ENCODE measurements at places on chromosomes 3 and 15. TPM values are rescaled to one million over a fixed set of nuclear protein-coding genes. Genes with fewer than 3 reads are reported as not detected.

Gene SKOR1
- not detected for total RNA-seq

Gene TNFAIP8L3
- total RNA-seq: 2.6 TPM

Gene FSD2
- total RNA-seq: not detected

Gene CLDN11
- 7.0 TPM for total RNA-seq

Gene VEPH1
- total RNA-seq: 2.2 TPM

Gene CYP19A1
- total RNA-seq: 95.7 TPM

Data from ascending aorta (tissue), 2 donors.